ENCODE measurements at places on chromosomes 6 and 20.

DNA sequence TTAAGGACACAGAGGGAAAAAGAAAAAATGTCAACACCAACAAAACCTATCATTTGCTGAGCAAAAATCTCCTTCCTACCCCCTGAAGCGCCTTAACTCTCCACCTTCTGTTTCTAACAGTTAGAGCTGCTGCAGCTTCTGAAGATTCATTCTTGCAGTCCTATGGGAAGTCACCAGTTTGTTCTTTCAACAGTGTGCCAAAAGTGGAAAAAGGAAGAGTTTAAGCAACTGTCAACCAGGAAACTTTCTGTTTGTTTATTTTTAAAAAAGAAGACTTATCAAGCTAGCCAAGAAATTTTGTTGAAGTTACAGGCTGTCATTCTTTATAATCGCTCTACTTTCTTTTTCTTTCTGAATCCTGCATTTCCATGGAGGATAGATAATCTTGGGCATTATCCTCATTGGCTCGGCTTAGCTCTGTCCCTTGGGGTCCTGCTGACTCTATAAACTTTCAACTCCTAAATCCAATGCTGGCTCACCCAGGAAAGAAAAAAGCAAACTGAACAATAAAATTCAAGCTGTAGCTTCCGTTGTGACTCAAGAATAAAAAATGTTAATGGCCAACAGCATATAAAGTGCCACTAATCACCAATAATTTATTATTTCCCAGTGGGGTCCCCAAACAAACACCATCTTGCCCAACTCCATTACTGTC lies 172.8 kb upstream of the CITED2 start:
- no peak for DNase-seq

DNA sequence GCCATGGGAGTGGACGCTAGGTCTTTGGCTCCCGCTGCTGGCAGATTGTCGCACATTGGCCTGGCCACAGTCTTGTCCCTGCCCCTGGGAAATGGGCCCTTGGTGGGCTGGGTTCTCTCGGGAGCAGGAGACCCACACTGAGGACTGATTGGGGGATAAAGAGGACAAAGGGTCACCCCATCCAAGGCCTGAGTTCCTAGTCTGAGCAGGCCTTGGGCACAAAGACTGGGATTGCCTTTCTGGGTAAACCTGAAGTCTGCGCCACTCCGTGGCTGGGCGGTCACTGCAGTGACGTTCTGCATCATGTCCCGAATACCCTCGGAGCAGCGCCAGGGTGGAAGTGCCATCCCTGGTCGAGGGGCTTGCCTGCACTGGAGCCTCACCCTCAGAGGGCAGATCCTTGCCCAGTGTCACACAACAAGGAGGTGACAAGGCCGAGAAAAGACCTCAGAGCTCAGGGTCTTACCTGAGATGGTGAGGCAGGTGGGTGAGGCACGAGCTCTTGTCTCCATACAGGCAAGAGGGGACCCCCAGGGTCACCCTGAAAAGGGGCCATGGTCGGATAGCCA lies 36.1 kb upstream of the ZBP1 start:
- no peak for DNase-seq

- DNase-seq: no peak
Observed at GRCh38 chr6:152642578-152643375, 5.6 kb upstream of the SYNE1 start.

DNA sequence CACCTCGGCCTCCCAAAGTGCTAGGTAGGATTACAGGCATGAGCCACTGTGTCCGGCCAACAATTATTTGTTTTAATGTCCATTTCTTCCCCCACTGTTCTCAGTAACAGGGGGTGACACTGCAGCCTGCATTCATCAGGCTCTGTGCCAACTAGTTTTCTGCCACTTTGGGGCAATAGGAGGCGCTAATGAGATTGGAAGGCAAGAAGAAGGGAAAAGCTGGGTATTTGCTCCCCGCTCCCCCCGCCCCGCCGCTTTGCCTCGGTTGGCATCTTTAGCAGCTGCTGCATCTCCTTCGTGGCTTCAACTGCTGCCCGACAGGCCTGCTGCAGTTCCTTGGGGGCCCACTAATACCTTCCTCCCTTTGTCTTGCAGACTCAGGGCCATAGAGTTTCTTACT lies 35.0 kb upstream of the MDGA1 start:
- no peak for DNase-seq

DNA sequence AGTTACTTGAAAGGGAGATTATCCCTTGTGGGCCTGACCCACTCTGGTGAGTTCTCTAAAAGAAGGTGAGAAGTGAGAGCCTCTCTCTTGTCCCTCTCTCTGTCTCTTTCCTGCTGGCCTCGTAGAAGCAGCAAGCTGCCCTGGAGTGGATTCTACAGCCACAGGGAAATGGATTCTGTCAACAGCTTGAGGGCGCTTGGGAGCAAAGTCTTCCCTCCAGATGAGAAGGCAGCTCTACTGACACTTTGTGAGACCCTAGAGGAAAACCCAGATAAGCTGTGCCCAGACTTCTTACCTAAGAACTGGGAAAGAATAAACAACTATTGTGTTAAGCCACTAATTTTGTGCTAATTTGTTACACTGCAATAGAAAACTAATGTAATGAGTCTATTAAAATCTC lies 39.9 kb downstream of the ANKRD60 start:
- DNase-seq: no peak

- no peak for DNase-seq
Observed at GRCh38 chr6:14008809-14009208, 84.1 kb downstream of the RNF182 start.

DNA sequence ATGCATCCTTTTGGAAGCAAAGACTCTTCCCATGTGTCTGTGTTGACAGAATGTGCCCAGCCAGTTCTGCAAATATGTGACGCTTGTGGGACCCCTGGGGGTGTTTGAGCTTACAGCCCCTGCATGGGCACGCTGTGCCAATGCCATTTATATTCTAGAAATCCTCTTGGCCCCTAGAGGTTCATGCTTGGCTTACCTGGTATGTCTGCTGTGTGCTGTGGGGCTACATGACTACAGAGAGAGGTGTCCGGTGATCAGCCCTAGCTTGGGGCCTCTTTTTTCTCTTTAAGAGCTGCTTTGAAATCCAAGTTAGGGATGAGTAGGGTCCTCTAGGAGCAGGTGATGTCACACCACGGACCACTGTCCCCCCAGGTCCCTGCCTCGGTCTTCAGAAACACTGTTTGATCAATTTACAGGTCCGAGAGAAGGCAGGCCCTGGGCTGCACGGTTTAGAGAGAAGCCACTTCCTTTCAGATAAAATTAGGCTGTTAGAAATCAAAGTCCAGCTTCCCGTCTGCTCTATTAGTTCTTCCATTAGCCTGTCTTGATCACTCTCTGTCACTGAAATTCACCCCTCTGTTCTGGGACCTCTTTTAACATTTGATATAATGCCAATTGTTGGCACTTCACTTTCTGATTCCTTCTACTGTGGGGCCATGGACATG lies 26.5 kb downstream of the BCAS4 start:
- no peak for DNase-seq

DNA sequence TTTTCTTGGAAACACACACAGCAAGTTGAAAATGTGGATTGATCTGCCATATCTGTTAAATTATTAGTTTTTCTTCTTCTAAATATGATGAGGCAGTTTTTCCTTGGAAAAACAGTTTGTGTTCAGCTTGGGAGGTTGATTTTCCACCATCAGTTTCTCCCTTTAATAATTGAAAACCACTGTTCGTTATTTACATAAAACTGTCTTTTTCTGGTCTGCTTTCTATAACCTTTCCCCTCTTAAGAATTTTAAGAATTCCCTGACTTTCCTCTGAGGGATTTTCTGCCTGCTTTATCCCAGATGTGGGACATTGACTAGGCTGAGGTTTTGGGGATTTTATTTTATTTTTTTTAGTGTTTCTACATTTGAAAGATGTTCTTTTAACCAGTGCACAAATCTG lies 27.2 kb downstream of the DSE start:
- no peak for DNase-seq

- no peak for DNase-seq
Observed at GRCh38 chr6:54084231-54084630, 27.0 kb upstream of the MLIP start.

- DNase-seq: no peak
Observed at GRCh38 chr6:138032571-138032970, 74.6 kb downstream of the PERP start.

- DNase-seq: no peak
Observed at GRCh38 chr6:16004934-16005679, 123.8 kb upstream of the MYLIP start.

GRCh38 chr6:52231406-52232127 lies 12.7 kb downstream of the IL17F start:
- DNase-seq: no peak

GRCh38 chr6:2848851-2849250 lies 7.2 kb upstream of the SERPINB1 start:
- DNase-seq: no peak

DNA sequence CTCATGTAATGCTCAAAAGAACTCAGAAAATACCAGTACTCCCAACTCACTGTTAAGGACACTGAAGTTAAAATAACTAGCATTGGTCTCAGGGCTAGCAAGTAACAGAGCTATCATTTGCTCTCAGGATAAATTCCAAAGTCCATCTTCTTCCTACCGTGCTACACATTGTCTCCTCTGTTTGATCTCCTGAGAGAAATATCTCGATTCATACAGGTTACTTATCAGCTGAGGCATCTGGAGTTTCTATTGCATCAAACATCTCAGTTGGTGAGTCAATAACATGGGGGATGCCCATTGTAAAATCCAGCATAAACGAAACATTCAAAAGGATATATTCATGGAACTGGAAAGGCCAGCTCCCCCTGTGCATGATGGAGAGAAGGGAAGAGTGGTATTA lies 147.4 kb downstream of the BACH2 start:
- DNase-seq: no peak

GRCh38 chr6:76330031-76330430 lies 257.6 kb upstream of the IMPG1 start:
- no peak for DNase-seq

DNA sequence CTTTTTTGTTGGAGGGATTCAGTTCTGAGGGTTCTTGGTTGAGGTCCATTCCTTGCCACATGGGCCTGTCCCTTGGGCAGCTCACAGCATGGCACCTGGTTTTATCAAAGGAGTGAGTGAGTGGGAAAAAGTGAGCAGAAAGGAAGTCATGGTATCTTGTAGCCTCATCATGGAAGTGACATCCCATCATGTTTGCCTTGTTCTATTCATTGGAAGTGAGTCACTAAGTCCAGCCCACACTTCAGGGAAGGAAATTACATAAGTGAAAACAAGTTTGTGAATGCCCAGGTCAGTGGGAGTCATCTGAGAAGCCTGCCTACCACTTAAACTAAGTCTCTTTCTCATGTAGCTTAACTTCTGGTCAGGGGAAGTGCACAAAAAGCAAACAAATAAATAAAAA lies 32.8 kb upstream of the ZNFX1 start:
- DNase-seq: no peak

GRCh38 chr20:35226884-35227681 lies 593 bp downstream of the MMP24 start:
- no peak for DNase-seq

DNA sequence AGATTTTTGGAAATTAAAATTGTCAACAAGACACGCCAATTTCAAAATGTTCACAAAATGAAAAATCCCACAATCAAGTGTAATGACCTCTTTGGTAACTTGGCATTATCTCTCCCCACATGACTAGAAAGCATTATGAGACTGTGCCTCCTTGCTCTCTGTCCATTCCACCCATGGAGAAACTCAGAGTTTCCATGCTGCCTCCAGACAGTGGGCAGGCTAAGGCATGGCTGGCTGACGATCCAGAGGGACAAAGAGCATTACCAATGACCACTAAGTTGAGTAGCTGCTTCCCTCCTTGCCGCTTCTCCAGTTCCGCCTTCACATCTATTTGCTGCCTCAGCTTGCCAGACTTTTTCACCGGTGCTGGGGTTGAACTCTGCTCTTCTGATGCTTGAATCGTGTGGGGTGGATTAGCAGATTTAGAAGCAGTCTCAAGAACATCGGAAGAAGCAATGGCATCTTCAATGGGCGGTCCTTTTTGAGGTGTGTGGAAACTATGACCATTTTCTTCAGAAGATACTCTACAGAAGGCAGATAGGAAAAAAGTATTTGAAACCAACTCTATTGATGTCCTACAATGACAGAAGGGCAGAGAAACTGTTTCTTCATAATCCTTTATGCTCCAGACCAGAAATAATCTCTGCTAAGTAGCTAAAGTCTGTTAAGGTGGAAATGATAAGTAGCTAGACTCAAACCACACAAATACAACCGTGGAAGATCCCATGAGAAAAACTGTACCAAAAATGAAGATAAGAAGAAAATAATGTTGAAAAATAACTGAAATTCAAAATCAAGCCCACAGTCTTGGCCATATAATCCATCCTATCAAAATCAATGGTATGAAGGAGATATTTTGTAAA lies 47.5 kb upstream of the ALDH8A1 start:
- no peak for DNase-seq

Data from T-helper 2 cell (primary cell).